Dermis blood vessel endothelial cell (primary cell): ENCODE measurements at places on chromosomes 12 and 14. TPM values are rescaled to one million over a fixed set of nuclear protein-coding genes. Genes with fewer than 3 reads are reported as not detected.

GRCh38 chr12:111406474-111407376 lies 1.0 kb downstream of the SH2B3 start:
- DNase-seq = no peak

DNA sequence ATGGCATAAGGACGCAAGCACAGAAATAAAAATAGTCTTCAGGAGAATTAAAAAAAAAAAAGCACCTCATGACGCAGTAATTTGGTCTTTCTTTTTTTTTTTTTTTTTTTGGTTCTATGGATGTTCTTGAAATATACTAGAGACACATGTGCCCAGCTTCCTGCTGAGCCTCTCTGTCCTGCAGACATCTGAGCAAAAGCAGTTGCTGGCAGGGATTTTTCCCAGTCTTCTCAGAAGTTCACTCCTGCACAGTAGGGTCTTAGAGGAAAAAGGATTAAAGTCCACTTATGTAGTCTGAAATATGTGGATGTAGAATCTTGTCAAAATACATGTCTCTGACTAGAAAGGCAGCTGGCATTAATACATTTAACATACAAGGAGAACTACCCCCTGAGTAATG lies 1888.1 kb upstream of the SEL1L start:
- DNase-seq = no peak

OR6C3 gene
- not detected in 2 replicates for total RNA-seq

GRCh38 chr14:58593977-58594376 lies 43.8 kb upstream of the DACT1 start:
- DNase-seq = no peak

GRCh38 chr14:92397150-92397952 lies 74.4 kb downstream of the SLC24A4 start:
- DNase-seq = no peak

TBC1D30 gene
- 19.6 and 19.9 TPM in 2 replicates for total RNA-seq

VRTN gene
- not detected in 2 replicates for total RNA-seq

FOXN4 gene
- not detected in 2 replicates for total RNA-seq

NPAS3 gene
- 0.05 TPM in 1 of 2 replicates, not detected in the other for total RNA-seq

DNA sequence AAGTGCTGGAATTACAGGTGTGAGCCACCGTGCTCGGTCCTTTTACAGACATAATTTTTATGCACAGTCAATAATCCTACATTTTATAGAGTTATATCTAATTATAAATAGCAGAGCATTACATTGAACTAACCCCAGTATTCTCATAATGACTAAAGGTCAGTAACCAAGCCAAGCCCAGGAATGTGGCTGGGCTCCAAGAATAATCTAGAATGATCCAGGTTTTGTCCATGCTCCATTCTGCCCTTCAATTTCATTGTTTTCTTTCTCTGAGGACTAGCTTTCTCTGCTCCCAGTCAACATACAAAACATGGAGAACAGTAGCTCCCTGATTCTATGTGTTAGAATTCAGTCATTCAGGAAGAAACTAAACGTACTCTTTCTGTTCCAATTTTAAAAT lies 92.1 kb upstream of the KRR1 start:
- peak; percentile 58 for DNase-seq

- DNase-seq = no peak
Measured at GRCh38 chr14:76426161-76426696, 50.3 kb downstream of the ESRRB start.

DNA sequence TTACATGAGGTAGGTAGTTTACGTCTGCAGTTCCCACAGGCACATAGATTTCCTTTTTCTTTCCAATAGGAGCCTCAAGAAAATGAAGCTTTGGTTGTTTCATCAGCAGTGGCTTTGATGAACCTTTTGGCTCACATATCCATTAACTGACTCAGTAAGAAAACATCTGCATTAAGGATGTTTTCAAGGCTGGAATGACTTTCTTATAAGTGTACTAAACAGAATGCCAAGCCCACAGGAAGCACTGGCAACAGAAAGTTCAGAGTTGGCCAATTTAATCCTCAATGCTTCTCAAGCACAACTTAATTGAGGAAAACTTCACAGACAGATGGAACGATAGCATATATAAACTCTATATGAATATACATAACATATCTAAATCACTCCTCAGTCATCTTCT lies 63.5 kb downstream of the ST8SIA1 start:
- DNase-seq = peak; percentile 20

NOVA1 gene
- under 0.01 and 0.05 TPM in 2 replicates for total RNA-seq

GRCh38 chr12:48119834-48120195 lies 651 bp downstream of the PFKM start:
- no peak for DNase-seq

- no peak for DNase-seq
Measured at GRCh38 chr14:106211334-106211900, 685.0 kb downstream of the TMEM121 start.
